ENCODE measurements at places on chromosomes 13 and 19. TPM values are rescaled to one million over a fixed set of nuclear protein-coding genes. Genes with fewer than 3 reads are reported as not detected.

LRG1 gene
- total RNA-seq = 1.0 TPM

TMEM161A gene
- total RNA-seq = 16.2 TPM

DCT gene
- 0.07 TPM for total RNA-seq

ZNF285 gene
- 5.2 TPM for total RNA-seq

GPR108 gene
- total RNA-seq = 44.2 TPM

WDR87 gene
- not detected for total RNA-seq

HSH2D gene
- not detected for total RNA-seq

DNA sequence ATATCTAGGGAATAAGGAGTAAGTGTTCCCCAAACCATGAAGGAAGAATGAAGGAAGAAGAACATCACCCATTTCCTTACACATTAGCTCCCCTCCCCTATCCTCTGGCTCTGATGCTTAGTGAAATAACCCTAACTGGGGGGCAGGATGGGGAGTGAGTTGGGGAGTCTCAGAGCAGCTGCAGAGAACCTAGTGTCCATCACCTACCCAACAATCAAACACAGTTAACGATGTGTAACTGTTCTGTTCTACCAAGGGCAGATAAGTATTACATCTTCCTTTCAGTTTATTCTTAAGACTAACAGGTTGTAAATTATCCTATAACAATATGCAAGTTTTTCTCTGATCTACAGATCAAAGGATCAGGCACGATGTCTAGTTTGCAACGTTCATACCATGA lies 12.8 kb downstream of the ELF1 start:
- no peaks in the 10 kb centered on the region for H3K4me1 ChIP-seq
- H3K27me3 ChIP-seq = no peaks in the 10 kb centered on the region
- H3K27ac ChIP-seq = no peak overlapping the region
- DNase-seq = no peak

DNA sequence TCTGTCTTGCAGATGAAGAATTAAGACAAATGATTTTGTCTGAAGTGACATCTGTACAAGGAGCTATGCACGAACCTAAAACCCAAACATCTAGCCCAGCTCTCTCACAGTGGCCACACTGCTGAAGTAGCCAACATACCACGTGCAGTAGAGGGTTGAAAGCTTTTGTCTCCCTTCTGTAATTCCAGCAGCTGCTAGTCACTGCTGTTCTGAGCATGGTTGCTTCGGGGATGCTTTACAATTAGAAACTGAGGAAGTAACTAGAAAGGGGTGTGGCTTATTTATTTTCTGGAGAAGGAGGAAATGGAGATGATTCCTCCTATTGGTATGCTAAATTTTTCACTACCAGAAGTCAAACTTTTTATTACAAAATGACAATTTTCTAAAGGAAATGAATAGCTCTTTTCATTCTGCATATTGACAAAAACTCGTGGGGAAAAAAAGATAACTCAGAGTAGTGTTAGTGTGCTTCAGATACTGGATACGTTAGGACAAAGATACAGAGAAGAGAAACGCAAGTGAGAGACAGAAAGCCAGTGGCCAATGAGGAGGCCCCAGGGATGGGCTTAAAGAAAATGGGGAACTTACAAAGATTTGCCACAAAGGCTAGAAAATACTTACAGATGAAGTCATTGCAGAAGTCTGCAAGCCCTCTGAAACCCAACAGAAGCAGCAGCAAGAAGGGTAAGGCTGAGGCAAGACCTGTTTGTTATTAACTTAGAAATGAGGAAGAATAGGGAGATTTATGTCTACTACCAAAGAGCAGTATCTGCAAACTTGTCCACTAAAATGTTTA lies 192.7 kb upstream of the MIR17HG start:
- H3K4me3 ChIP-seq = no peak overlapping the region
- DNase-seq = no peak
- H3K27me3 ChIP-seq = no peaks in the 10 kb centered on the region
- H3K36me3 ChIP-seq = no peaks in the 10 kb centered on the region

- no peak overlapping the region for H3K4me3 ChIP-seq
- peaks cover 24% of the 10 kb centered on the region for H3K36me3 ChIP-seq
- peak; percentile 12 for DNase-seq
- peaks cover 43% of the 10 kb centered on the region for H3K4me1 ChIP-seq
- H3K27ac ChIP-seq = no peak overlapping the region
Measured at GRCh38 chr13:113631341-113632095, 26.5 kb downstream of the ATP4B start.

- no peaks in the 10 kb centered on the region for H3K27me3 ChIP-seq
- no peaks in the 10 kb centered on the region for H3K4me1 ChIP-seq
- H3K36me3 ChIP-seq = no peaks in the 10 kb centered on the region
- no peak overlapping the region for H3K27ac ChIP-seq
Measured at GRCh38 chr13:79062291-79062690, 343.8 kb downstream of the RBM26 start.

DNA sequence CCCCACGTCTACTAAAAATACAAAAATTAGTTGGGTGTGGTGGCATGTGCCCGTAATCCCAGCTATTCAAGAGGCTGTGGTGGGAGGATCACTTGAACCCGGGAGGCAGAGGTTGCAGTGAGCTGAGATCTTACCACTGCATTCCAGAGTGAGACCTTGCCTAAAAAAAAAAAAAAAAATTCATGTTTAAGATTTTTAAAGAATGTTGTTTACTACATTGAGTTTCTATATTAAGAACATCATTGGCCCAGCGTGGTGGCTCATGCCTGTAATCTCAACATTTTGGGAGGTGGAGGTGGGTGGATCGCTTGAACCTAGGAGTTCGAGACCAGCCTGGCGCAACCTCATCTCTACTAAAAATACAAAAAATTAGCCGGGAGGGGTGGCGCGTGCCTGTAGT lies 31.9 kb upstream of the FLT1 start:
- no peak for DNase-seq
- peaks cover 4% of the 10 kb centered on the region for H3K27me3 ChIP-seq
- no peaks in the 10 kb centered on the region for H3K36me3 ChIP-seq
- H3K4me1 ChIP-seq = peaks cover 21% of the 10 kb centered on the region
- no peak overlapping the region for H3K4me3 ChIP-seq

DNA sequence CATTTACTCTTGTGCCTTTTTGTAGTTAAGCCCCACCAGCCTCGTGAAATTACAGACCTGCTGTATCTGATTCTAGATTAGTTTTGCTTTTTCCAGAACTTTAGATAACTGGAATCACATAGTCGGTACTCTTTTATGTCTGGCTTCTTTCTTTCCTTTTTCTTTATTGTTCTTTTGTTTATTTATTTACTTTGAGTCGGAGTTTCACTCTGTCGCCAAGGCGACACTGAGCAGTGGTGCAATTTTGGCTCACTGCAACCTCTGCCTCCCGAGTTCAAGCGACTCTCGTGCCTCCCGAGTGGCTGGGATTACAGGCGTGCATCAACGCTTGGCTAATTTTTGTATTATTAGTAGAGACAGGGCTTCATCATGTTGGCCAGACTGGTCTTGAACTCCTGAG lies 6.0 kb upstream of the NCCRP1 start:
- DNase-seq = no peak
- H3K4me3 ChIP-seq = no peak overlapping the region
- no peaks in the 10 kb centered on the region for H3K36me3 ChIP-seq
- H3K27me3 ChIP-seq = peaks cover 6% of the 10 kb centered on the region

DNA sequence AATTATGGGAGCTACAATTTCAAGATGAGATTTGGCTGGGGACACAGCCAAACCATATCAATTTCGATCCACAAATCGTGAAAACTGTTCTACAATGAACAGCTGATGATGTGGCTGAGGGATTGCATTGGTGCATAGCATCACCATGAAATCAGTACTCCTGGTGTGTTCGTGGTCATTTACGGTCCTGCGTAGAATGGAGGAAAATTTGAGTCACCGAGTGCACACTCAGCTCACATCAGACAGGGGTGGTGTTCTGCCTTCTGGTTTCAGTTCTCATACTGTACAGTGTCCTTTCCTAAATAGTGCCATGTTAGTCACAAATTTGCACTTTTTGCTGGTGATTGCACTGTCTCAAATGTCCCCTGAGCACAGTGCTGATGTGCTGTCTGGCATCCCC lies 39.2 kb downstream of the MYH14 start:
- no peaks in the 10 kb centered on the region for H3K36me3 ChIP-seq
- no peak overlapping the region for H3K27ac ChIP-seq
- no peaks in the 10 kb centered on the region for H3K4me1 ChIP-seq
- no peak overlapping the region for H3K4me3 ChIP-seq

DNA sequence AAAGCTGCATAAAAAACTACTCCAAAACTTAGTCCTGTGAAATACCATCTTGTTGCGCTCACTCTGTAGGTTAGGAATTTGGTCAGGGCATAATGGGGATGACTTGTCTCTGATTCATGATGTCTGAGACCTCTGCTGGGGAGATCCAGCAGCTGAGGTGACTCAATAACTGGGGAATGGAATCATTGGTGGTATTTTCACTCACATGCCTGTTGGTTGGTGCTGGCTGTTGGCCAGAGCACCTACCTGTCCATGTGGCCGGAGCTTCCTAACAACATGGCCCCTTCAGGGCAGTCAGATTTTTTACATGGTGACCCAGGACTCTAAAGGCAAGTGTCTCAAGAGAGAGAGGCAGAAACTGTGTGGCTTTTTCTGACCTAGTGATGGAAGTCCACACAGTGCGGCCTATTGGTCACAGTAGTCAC lies 7.4 kb upstream of the ESD start:
- peaks cover 3% of the 10 kb centered on the region for H3K27me3 ChIP-seq
- no peak overlapping the region for H3K4me3 ChIP-seq
- no peak overlapping the region for H3K27ac ChIP-seq
- DNase-seq = no peak
- H3K36me3 ChIP-seq = no peaks in the 10 kb centered on the region
- no peaks in the 10 kb centered on the region for H3K4me1 ChIP-seq

DNA sequence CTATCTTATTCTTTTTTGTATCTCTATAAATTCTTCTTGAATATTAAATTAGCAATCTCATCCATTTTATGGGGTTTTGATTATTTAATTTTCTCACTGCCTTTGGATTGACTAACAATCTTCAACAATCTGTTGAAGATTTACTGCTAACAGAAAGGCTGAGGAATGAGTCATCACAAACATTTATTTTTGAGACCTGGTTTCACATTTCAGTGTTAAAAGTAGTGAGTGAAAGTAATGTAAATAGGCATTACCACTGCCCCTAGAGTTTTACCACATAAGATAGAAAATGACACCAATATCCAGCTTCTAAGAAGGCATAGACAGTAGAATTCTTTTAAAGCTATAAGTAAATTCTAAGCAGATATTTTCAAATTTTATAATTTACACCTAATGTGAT lies 472.8 kb downstream of the OLFM4 start:
- no peaks in the 10 kb centered on the region for H3K27me3 ChIP-seq
- no peak overlapping the region for H3K4me3 ChIP-seq
- H3K36me3 ChIP-seq = no peaks in the 10 kb centered on the region
- H3K4me1 ChIP-seq = no peaks in the 10 kb centered on the region

Data from glutamatergic neuron (in vitro differentiated cells).